ENCODE measurements at places on chromosomes 11 and 22. TPM values are rescaled to one million over a fixed set of nuclear protein-coding genes. Genes with fewer than 3 reads are reported as not detected.

The PKP3 gene
- total RNA-seq, result 0.83 TPM

The DDTL gene
- total RNA-seq, result 2.1 TPM

The KIRREL3 gene
- 0.26 TPM for total RNA-seq

The TMPRSS5 gene
- 0.17 TPM for total RNA-seq

The HTATIP2 gene
- 77.6 TPM for total RNA-seq

The UBQLN3 gene
- total RNA-seq, result not detected

The OR52D1 gene
- total RNA-seq, result not detected

The LRRC10B gene
- total RNA-seq, result 0.17 TPM

The ZNF74 gene
- total RNA-seq, result 13.0 TPM

The IL18BP gene
- 1.5 TPM for total RNA-seq

The PLAAT5 gene
- total RNA-seq, result 0.50 TPM

The DUSP8 gene
- 0.51 TPM for total RNA-seq

The PIK3C2A gene
- 39.8 TPM for total RNA-seq

The P2RX3 gene
- total RNA-seq, result not detected

The PGA5 gene
- not detected for total RNA-seq

The TRIM29 gene
- not detected for total RNA-seq
